Activated CD8-positive, alpha-beta T cell treated with anti-CD3 and anti-CD28 coated beads for 36 hours (primary cell): ENCODE measurements at places on chromosomes 13 and 19. TPM values are rescaled to one million over a fixed set of nuclear protein-coding genes. Genes with fewer than 3 reads are reported as not detected.
A peak's percentile ranks its signal among the peaks of the same experiment; 100 is the strongest.

- no peak for DNase-seq
Observed at GRCh38 chr13:103351035-103351828, 285.0 kb upstream of the SLC10A2 start.

GRCh38 chr19:3098515-3099346 is 4.6 kb downstream of the GNA11 start:
- DNase-seq, result no peak

DNA sequence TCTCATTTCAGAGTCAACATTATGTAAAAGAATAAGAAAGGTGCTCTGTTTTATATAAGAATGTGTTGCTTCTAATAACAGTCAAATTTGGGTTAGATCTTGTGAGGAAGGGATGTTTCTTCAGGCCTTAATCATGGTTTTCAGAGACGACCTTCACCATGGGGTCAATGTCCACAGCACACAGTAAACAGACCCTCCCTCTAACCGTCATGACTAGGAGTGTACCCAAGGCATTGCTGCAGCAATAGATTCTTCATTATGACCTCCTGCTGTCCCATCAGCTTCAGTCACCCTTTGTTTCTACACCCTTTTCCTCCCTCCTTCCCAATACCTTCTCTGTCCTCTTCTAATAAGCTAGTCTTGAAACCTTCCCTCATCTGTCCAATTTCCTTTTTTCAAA is 15.7 kb downstream of the SERPINE3 start:
- no peak for DNase-seq

DNA sequence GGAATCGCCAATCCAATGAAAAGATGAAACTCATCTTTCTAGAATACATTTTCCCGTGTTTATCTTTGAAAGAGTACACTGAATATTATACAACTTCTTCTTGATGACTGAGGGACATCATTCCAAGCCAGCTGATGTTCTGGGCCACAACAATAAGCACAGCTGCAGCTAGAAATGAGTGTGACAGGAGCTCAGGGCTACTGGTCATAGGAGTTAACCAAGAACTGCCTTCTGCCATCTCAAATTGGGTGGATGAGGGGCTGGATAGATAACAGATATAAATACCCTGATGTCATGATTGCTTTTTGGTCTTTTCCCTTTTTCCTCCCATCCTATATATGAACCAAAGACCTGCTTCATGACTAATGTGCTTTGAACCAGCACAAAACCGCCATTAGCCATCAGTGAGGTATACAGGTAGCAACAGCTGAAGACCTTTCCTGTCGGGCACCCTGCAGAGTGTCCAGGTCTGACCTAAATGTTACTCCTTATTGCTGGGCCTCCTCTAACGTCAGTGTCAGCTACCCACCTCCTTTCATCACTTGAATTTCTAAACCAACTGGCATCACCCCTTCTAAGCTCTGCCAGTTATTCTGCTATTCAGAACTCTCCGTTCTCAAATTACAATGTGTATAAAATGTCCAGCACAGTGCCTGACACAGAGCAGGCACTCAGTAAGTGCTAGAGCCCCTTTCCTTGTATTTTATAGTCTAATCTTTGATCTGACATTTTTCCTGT is 178.2 kb downstream of the ENOX1 start:
- DNase-seq, result no peak

DNA sequence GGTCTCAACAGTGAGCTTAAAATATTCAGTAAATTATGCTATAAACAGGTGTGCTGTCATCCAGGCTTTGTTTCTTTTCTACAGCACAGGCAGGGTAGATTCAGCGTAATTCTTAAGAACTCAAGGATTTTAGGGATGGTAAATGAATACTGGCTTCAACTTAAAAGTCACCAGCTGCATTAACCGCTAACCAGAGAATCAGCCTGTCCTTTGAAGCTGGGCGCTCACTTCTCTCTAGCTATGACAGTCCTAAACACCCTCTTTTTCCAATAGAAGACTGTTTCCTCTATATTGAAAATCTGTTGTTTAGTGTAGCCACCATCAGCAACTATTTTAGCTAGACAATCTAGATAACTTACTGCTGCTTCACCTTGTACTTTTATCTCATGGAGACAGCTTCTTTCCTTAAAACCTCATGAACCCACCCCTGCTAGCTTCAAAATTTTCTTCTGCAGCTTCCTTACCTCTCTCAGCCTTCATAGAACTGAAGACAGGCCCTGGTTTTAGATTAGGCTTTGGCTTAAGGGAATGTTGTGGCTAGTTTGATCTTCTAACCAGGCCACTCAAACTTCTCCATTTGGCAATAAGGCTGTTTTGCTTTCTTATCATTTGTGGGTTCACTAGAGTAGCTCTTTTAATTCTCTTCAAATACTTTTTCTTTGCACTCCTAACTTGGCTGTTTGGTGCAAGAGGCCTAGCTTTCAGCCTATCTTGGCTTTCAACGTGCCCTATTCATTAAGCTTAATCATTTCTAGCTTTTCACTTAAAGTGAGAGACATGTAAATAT is 89.5 kb downstream of the USP12 start:
- no peak for DNase-seq

- DNase-seq, result no peak
Observed at GRCh38 chr13:98741741-98742435, 10.6 kb downstream of the SLC15A1 start.

DNA sequence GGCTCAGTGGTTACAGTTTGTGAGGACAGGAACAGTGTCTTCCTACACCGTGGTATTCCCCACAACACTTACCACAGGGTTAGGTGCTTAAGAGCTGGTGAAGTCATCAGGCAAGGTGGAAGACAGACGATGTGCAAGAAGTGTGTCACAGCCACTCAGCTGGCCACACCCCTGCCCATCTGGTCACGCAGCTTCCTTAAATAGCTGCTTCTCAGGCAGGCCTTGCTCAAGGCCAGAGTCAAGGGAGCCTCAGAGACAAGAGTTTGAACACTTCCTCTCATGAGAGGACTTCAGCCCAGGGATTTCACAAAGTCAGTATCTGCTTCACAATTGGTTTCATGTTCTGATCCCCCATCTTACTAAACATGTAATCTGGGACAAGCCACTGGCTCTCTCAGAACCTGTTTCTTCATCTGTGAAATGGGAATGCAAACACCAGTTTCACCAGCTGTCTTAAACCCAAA is 80.3 kb upstream of the FRY start:
- peak; percentile 15 for DNase-seq

GRCh38 chr19:16463991-16464575 is 7.7 kb downstream of the EPS15L1 start:
- no peak for DNase-seq

DNA sequence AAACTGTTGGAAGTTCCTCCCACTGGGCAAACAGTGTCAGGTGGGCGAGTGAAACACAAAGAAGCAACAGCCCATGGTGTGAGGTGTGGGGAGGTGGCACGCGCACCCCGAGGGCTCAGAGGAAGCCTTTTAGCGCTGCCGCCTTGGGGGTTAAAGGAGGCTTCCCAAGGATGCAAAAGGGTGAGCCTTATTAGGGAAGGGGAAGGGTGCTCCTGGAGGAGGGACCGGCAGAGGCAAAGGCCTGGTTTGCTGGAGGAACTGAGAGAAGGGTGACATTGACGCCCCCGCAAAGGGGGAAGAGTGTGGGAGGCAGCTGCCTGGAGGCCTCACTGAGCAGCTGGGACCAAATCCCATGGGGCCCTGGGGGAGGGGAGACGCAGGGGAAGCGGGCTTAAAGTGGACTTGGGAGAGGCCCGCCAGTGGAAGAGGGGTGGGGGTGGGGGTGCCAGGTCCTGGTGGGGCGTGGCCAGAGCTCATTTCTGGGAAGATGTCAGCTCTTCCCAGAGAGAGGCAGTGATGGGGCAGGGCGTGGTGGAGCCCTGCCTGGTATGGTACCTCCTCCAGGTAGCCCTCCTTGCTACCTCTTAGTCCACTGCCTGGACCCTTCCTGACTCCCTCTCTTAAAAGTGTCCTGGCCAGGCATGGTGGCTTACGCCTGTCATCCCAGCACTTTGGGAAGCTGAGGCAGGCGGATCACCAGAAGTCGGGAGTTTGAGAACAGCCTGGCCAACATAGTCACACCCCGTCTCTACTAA is 12.0 kb upstream of the FCHO1 start:
- no peak for DNase-seq

GRCh38 chr13:98997011-98997730 is 19.3 kb upstream of the DOCK9 start:
- DNase-seq, result no peak

GRCh38 chr13:76222511-76222910 is 586.4 kb downstream of the LMO7 start:
- no peak for DNase-seq

DNA sequence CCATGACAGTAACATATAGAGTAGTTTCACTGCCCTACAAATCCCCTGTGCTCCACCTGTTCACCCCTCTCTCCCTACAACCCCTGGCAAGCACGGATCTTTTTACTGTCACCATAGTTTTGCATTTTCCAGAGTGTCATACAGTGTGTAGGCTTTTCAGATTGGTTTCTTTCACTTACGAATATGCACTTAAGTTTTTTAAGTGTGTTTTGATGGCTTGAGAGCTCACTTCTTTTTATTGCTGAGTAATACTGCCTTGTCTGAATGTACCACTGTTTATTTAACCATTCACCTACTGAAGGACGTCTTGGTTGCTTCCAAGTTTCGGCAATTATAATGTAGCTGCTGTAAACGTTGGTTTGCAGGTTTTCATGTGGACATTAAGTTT is 175.1 kb downstream of the ITGBL1 start:
- DNase-seq, result no peak

DNA sequence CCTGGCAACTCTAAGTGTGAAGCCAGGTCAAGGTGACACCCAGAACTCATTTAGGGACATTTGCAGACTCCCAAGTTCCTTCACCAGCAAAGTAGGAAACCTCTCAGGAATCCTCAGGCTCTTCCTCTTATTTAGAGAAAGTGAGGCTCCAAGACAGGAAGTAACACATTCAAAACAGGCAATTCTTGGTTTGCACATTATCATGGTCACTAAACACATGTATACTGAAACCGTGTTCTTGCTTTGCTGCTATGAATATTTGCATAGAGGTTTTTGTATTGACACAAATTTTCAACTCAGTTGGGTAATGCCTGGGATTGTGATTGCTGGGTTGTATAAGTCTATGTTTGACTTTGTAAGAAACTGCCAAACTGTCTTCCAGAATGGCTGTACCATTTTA is 13.2 kb upstream of the URI1 start:
- no peak for DNase-seq

GRCh38 chr13:109610517-109610916 is 175.9 kb downstream of the IRS2 start:
- DNase-seq, result peak; percentile 51

- DNase-seq, result no peak
Observed at GRCh38 chr19:16737911-16738310, 18.3 kb downstream of the NWD1 start.

DNA sequence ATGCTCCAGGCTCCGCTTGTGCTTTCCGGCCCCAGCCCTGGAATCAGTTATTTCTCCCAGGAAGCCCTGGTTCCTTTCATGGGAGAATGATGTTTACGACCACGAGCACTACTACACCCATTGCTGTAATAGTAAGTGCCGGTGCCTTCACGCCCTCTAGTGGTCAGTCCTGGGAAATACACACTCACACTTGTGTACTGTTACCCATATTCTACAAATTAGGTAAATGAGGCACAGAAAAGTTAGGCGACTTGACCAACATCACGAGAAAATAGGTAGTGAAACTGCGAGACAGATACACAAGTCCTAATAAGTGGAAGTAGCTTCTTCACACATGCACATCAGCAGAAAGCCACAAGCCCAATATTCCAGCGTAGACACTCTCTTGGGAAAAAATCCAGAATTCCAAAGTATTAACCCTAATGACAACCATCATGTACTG is 21.7 kb downstream of the CEACAM21 start:
- peak; percentile 89 for DNase-seq

DNA sequence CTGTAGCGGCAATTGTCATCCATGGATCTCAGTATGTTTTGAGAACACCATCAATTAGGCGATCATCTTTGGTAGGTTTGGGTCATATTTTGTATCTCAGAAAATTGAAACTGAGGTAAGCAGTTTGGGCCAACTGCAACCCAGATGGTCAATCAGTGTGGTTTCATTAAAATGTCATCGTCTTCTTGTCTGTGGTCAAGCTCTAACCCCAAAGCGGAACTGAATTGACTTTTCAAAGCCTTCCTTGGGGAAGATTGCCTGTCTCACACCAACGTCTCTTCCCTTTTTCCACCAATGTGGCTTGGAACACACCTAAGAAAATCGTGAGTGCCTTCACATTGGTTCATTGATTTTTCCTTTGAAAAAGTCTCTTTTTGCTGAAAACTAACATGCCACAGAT is 56.3 kb upstream of the UBAC2 start:
- DNase-seq, result no peak

GRCh38 chr13:101649488-101650126 is 197.1 kb downstream of the ITGBL1 start:
- no peak for DNase-seq

DNA sequence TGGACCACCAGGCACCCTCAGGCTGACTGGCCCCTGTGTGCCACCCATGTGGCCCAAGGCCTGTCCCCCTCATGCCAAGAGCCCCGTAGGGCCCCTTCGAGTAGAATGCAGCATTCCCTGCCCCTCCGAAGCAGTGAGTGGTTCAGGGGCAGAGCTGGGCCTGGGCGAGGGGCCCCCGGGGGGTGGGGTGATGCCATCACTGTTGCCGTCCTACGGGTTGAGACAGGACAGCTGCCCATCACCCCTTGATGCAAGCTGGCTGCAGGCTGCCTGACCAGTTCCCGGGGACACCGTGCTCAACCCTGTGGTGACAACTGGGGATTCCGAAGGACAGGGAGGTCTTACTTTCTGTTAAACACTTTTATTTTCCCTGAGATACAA is 4.7 kb downstream of the SBNO2 start:
- DNase-seq, result no peak

DNA sequence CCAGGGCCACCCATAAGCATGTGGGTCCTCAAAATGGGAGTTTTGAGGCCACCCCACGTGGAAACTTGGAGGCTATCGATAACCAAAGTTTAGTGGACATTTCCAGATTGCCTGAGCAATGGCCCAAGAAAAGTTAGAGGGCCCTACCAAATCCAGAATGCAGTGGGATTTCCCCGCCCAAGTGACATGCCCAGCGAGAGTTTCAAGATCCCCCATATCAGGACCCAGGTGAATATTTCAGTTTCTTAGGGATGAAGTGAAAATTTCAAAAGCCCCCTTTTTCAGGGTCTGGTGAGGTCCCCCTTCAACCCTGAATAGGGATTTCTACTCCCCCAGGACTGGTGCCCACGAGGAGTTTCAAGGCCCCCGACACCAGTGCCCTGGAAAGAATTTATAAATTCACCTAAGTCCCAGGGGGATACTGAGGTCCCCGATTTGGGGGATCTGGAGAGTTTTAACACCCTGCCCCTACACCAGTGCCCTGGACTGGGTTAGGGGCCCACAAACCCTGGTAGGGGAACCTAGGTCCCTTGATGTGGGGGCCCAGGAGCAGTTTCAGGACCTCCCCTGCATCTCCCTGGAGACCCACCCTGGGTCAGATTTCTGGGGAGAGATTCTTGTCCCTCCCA is 695 bp downstream of the BST2 start:
- DNase-seq, result peak; percentile 25

The ZIK1 gene
- total RNA-seq, result 6.5 TPM

The SRRM5 gene
- total RNA-seq, result 0.54 TPM

The SPACA4 gene
- total RNA-seq, result not detected

The ZNF555 gene
- total RNA-seq, result 2.1 TPM

The GRIK5 gene
- total RNA-seq, result 0.63 TPM

The CDX2 gene
- not detected for total RNA-seq

The CD33 gene
- total RNA-seq, result 0.54 TPM

The CD79A gene
- total RNA-seq, result 21.0 TPM
